ENCODE measurements at places on chromosomes 6 and 20. TPM values are rescaled to one million over a fixed set of nuclear protein-coding genes. Genes with fewer than 3 reads are reported as not detected.

KCNK17 gene
- total RNA-seq = not detected

SLC22A16 gene
- not detected for total RNA-seq

POU3F2 gene
- total RNA-seq = not detected

TAPBP gene
- 108 TPM for total RNA-seq

HLA-DOB gene
- 1.0 TPM for total RNA-seq

CPXM1 gene
- not detected for total RNA-seq

KCNG1 gene
- 145 TPM for total RNA-seq

GPRC6A gene
- total RNA-seq = not detected

PKIB gene
- 3.3 TPM for total RNA-seq

LPA gene
- total RNA-seq = not detected

INSM1 gene
- not detected for total RNA-seq

NUS1 gene
- total RNA-seq = 39.0 TPM

SLC26A8 gene
- total RNA-seq = not detected

ZMYND8 gene
- 13.7 TPM for total RNA-seq

FOXF2 gene
- not detected for total RNA-seq

SPDEF gene
- total RNA-seq = 1.4 TPM

TRIM31 gene
- total RNA-seq = under 0.01 TPM

GFOD1 gene
- 41.4 TPM for total RNA-seq

FGD2 gene
- 0.07 TPM for total RNA-seq

PSMB8 gene
- 29.1 TPM for total RNA-seq

CCDC28A gene
- 13.5 TPM for total RNA-seq

FAXC gene
- 1.0 TPM for total RNA-seq
